ENCODE measurements at places on chromosomes 4 and X. TPM values are rescaled to one million over a fixed set of nuclear protein-coding genes. Genes with fewer than 3 reads are reported as not detected.

DNA sequence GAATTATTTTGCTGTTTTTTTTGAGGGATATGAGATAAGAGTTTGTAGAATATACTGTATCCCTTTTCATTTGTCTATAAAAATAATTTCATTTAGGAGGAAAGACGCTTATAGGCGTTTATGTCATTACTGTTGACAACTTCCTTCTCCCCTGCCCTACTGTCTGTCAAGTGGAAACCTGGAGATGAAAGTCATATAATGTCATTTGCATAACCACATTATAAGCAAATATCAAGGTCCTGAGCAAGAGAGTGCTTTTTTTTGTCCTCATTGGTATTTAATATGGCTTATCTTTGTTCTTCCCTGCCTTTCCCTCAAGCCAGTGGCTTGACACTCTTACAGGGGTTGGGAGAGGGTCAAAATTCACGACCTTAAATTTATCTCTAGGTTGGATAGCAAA is 55.8 kb downstream of the LRP2BP start:
- DNase-seq = peak; percentile 27

- DNase-seq = no peak
These were observed 116.1 kb downstream of the EVC2 start for GRCh38 chr4:5592272-5592671.

DNA sequence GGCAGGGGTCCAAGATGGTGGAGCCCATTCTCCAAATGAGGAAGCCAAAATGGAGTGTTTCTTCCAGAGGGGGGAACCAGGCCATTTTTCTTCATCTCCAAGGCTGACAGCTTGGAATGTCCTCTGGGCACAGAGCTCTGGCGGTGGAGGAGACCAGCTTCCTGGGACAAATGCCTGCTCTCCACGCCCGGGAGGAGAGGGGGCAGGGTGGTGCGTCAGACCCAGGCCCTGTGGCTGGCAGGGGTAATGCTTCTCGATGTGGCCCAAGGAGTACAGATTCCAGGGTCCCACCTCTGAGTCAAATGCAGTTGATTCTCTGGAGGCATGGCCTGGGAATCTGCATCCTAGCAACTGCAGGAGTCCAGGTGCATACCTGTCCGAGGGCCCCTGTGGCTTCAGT is 44.6 kb upstream of the ADRA2C start:
- DNase-seq = no peak

DNA sequence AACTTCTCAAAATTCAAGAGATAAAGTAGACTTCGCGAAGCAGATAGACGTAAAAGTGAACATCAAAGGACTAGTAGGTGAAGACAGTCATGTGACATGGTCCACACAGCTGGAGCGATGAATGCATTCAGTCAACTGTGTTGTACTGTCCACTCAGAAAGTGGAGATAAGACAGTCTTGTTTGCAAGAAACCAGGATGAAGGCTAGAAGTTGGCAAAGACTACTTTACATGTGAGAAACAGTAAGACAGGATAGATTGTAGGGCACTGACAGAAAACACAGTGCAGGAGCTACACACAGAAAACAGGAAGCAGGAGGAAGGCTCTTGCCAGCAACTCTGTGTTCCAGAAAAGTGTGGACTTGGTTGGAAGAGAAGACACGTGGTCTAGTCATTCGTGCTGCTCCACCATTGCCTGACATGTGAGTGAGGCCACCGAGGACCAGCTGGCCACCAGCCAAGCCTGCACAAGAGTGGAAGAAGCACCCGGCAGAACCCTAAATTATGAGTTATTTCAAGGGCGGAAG is 78.9 kb downstream of the FAT1 start:
- DNase-seq = no peak

GRCh38 chrX:69029771-69030170 is 135.5 kb downstream of the PJA1 start:
- no peak for DNase-seq

DNA sequence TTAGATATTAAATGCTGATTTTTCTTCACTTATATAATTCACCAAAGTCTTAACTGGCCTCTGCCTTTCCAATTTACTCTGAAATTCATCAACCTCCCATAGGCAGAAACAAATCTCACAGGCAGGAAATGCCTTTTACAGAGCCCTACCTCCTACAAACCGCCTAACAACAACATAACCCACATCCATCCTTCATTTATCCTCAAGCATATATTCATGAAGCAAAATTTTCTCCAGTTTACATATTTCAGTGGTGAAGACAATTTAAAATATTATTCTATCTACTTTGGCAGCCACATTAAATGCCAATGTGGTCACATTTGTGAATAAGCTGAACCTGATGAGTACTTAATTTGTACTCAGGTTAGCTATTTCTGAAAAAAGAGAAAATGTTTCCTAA is 30.3 kb downstream of the SEPSECS start:
- DNase-seq = no peak

DNA sequence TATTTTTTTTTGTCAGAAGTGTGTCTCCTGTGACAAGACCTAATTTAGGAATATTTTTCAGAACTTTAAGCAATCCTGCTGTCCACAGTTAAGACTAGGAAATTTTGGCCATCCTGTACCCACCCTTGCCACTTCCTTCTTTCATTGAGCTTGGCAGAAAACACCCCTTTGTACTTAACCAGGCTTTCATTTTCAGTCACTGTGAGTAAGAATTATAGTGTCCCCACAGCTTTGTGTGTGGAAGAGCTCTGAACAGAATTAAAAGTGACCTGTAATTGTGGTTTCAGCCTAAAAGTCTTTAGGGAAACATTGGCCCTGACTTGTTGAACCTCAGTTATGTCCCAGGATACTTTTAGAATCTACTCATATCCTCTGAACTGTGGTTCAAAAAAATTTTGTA is 153.7 kb upstream of the BMP3 start:
- peak; percentile 34 for DNase-seq

- peak; percentile 36 for DNase-seq
These were observed 2.3 kb downstream of the PDGFRA start for GRCh38 chr4:54231419-54231767.

- no peak for DNase-seq
These were observed 41.8 kb downstream of the INTS12 start for GRCh38 chr4:105666693-105667092.

- peak; percentile 72 for DNase-seq
These were observed 3.2 kb downstream of the RPS6KA3 start for GRCh38 chrX:20263474-20263873.

DNA sequence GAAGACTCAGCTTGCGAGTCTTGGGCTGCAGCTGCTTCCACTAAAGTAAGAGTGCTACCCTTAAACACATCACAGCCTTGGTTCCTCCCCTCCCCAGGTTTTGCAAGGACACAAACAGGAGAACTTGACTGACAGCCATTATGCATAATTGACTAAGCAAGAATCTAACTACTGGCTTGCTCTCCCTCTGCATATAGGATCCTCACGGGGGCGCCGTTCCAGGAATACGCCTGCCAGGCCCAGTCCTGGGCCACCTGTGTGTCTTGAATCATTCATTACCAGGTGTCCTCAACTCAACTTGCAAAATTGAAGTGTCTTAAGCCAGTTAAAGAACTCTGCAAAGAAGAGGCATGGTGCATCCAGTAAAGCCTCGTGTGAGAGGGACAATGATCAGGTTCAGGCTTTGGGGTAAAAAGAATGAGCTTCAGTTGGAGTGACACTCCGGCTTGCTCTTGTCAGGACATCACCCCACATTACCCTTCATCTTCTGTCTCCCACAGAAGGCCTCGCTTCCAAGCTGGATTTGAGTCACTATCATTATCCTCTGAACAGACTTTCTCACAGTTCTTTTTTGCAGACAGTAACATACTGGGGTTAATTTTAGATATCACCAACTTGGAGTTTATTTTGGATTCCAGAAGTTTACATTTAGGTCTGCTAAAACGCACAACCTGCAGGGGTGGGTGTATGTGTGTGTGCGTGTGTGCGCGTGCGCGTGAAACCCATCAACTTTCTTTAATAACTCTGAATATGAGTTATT is 273.5 kb upstream of the HS3ST1 start:
- DNase-seq = no peak

GRCh38 chrX:22690116-22690515 is 309.6 kb upstream of the DDX53 start:
- no peak for DNase-seq

DNA sequence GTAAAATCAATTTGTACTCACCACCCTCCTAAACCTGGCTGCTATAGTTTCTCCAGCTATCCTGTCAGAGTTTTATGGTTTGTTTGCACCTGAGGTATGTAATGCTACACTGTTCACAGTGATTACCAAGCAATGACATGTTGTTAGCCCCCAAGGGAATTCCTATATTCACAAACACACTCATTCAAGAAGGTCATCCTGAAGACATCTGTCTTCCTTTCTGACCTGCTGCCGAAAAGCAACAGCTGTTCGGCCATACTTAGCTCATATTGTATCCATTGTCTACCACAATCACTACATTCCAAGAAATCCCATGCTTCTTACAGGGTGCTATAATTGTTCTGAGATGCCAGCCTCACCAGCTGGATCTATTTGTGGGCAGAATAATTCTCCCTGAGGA is 160.1 kb upstream of the GYPA start:
- DNase-seq = no peak

DNA sequence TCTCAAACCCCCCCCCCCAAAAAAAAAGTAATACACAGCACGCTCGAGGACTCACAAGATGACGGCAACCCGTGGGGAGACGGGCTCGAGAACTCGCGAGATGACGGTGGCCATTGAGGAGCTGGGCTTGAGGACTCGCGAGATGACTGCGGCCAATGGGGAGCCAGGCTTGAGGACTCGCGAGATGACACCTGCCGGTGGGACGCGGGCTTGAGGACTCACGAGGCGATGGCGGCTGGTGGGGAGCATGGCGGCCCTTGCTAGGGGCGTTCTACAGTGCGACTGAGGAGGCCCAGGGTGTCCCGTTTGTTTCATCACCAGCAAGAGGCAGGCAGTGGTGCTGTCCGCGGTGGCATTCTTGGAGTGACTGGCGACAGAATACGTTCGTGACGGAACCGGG is 172.4 kb upstream of the MAGEB16 start:
- DNase-seq = no peak

- no peak for DNase-seq
These were observed 207.3 kb downstream of the GABRB1 start for GRCh38 chr4:47238667-47239066.

DNA sequence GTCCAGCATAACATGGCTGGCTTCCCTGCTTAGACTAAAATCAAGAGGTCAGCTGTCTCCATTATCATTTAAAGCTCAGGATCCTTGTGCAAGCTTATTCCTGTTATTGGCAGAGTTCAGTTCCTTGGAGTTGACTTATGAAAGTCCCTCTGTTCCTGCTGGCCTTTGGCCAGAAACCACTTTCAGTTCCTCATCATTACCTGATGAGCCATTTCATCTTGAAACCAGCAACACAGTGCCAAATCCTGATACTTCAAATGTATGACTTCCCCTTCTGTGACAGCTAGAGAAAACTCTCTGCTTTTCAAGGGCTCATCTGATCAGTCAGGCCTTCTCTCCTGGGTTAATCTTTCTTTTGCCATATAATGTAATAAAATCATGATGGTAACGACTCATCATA is 110.6 kb upstream of the FSTL5 start:
- no peak for DNase-seq

ADH1B gene
- total RNA-seq = not detected

CSN1S1 gene
- not detected for total RNA-seq

ASB12 gene
- total RNA-seq = 0.37 TPM

KIAA1210 gene
- not detected for total RNA-seq

RNF212 gene
- 3.8 TPM for total RNA-seq

Data from B cell (primary cell).